ENCODE measurements at places on chromosomes 16 and 17. TPM values are rescaled to one million over a fixed set of nuclear protein-coding genes. Genes with fewer than 3 reads are reported as not detected.

GRCh38 chr16:59478838-59479237 is 744.7 kb upstream of the GOT2 start:
- peak; percentile 6 for DNase-seq

DNA sequence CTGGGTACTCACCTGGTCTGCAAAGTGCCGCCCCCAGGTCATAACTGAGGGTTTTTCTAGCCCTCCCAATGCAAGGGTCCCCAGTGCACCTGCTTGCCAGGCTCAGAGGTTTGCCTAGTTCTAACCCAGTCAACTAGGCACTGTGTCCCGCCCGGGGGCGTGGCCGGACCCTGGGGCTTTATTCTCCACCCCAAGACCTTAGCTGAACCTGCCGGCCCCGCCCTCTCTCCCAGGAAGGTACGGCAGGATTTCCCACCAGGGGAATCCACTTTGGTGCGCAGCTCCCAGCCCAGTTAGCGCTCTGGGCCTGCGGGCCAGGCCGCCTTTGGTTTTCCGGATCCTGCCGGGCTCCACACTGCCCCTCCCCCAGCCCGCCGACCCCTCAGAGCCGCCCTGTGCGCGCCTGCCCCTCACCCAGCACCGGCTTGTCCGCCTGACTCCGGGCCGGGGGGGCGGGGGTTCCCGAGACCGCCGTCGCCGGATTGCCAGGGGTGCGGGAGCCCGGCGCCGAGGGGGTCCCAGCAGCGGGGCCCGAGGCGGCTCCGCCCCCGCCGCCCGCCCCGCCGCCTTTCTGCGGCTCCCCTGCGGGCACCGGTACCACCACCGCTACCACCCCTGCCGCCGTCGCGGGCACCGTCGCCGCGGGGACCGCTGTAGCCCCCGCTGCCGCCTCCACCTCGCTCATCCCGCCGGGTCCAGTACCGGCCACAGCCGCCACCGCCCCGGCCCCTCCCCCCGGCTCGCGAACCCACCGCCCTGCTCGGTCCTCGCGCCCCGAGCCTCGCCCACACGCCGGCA is 424 bp downstream of the YBX2 start:
- DNase-seq, result no peak

- no peak for DNase-seq
Measured at GRCh38 chr16:5349670-5350517, 252.3 kb upstream of the EEF2KMT start.

DNA sequence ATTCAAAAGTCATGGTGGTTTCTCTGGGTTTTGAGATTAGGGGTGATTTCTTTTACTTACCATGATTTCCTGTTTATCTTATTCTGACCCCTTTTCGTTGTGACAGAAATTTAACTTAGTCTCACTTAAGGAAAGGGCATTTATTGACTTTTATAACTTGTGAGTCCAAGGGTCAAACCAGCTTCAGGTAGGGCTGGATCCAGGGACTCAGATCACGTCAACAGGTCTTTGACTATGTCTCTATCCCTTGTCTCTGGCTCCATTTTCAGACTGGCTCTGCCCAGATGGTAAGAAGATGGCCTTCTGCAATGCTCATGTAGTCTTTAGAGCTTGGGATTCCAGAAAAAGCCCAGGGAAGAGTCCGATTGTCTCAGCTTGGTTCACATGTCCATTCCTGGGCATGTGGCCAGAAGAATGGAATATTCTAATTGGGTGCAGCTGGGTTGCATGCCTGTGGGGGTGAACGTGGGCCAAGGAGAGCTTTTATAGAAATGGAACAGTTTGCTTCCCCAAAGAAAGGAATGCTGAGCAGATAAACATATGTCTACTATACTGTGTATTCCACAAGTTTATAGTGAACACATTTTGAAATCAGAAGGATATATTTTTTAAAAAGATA is 13.4 kb downstream of the USP43 start:
- DNase-seq, result no peak

- peak; percentile 60 for DNase-seq
Measured at GRCh38 chr17:27879987-27880608, 13.1 kb downstream of the LYRM9 start.

GRCh38 chr17:58302919-58303585 is 22.3 kb upstream of the MPO start:
- DNase-seq, result no peak

GRCh38 chr17:5630434-5630833 is 46.1 kb upstream of the NLRP1 start:
- peak; percentile 66 for DNase-seq

GRCh38 chr17:52143542-52143941 is 15.0 kb downstream of the CA10 start:
- no peak for DNase-seq

GRCh38 chr17:2366747-2367494 is 29.6 kb downstream of the SGSM2 start:
- no peak for DNase-seq

DNA sequence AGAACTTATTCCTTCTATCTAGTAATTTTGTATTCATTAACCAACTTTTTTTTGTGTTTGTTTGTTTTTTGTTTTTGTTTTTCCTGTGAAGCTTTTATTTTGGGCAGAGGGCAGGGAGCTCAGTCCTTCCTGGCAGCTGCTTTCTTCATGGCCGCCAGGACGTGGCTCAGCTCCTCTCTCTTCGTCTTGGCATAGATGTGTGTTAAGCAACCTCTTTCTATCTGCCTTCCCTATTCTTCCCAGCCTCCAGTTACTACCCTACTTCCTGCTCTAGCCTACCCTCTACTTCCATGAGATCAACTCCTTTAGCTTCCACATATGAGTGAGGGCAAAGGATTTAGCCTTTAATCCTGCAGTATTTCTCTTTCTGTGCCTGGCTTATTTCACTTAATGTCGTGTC is 8.2 kb upstream of the BRD7 start:
- DNase-seq, result no peak

GRCh38 chr16:65185241-65185778 is 63.4 kb upstream of the CDH11 start:
- DNase-seq, result peak; percentile 37

The BAIAP3 gene
- 0.09 TPM for total RNA-seq

Data from fibroblast of the aortic adventitia (primary cell).